ENCODE measurements at places on chromosomes 16 and 17.

- DNase-seq = no peak
Observed at GRCh38 chr16:88773812-88774291, 11.2 kb downstream of the PIEZO1 start.

- DNase-seq = no peak
Observed at GRCh38 chr16:10390867-10391266, 5.0 kb downstream of the ATF7IP2 start.

DNA sequence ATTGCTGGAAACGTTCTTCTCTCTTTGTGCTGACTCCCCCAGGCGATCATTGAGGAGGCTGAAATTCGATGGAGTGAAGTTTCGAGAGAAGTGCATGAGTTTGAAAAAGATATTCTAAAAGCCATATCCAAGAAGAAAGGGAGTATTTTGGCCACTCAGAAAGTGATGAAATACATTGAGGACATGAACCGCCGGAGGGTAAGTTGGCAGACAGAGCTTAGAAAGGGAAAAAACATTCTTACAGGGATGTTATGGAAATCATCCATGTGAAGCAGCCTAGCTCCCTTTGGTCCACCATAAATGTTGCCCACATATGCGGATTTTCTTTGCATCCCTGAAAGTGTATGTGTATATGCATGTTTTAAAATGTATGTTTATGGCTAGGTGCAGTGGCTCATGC, 36.5 kb downstream of the PRSS54 start:
- no peak for DNase-seq

DNA sequence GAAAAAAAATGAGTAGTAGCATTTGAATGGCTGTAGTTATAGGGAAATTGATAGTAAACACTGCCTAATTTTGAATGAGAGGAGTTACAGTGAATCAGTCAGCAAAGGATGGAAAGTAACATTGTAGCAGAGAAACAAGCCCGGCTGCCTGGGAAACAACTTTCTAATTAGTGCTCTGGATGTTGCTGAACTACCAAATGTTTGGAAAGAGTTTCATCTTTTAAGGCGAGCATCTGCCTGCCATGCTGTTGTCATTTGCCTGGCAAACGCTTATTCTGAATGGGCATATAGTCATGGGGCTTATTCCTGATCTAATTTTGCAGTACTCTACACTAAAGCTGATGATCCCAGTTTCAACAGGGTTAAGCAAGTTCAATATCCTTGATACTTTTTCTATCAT, 138.6 kb downstream of the CDH11 start:
- no peak for DNase-seq
